Upper lobe of left lung (tissue), 6 donors: ENCODE measurements at places on chromosomes 5 and 9. TPM values are rescaled to one million over a fixed set of nuclear protein-coding genes. Genes with fewer than 3 reads are reported as not detected.

Gene ROR2
- 3.3 TPM for total RNA-seq

Gene C9orf43
- 3.1 TPM for total RNA-seq

Gene SEMA5A
- 35.1 TPM for total RNA-seq

Gene EQTN
- not detected for total RNA-seq

Gene NRG2
- total RNA-seq: 2.3 TPM
